ENCODE measurements at places on chromosomes 1 and 21.

DNA sequence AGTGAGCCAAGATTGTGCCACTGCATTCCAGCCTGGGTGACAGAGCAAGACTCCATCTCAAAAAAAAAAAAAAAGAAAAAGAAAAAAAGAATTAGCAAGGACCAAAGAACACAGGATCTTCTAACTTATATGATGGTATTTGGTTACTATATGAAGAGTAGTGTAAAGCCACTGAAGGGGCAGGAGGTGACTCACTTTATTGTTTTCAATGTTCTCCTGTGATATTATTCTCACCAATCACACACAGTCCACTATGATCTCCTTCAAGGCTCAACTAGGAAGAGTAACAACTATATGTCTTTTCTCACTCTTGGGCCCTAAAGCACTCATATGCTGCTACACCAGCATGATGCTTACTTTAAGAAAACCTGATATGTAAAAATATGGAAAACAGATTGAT, 26.7 kb downstream of the RC3H1 start:
- DNase-seq: no peak

- DNase-seq: no peak
These were observed 59.2 kb upstream of the TNR start for GRCh38 chr1:175802407-175803123.

DNA sequence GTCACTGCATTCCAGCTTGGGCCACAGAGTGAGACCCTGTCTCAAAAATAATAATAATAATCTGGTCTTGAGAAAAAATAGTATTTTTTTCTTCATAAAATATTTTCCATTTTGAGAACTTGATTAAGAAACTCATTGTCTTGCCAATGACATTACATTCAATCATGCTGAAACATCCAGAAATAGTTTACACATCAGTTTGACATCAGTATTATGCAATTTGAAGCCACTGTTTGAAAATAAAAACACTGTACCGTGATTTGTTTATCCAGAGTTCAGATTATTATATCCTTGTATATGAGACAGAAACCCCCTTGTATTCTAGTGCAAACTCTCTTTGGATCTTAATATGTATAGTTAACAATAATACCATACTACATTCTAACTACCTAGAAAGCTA, 6.9 kb downstream of the FMO2 start:
- DNase-seq: no peak

DNA sequence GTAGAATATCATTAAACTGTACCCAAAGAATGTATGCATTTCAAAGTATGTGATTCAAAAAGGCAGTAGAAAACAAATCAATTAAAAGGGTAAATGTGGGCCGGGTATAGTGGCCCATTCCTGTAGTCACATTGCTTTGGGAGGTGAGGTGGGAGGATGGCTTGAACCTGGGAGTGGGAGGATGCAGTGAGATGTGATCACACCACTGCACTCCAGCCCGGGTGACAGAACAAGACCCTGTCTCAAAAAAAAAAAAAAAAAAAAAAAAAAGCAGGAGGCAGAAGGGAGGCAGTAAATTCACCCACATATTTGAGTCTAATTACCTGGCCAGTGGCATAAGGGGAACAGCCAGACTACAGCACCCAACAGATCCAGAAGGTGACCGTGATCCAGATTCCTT, 17.9 kb upstream of the PRSS38 start:
- no peak for DNase-seq

All from NCI-H2029 (cell line).